Activated CD4-positive, alpha-beta T cell treated with anti-CD3 and anti-CD28 coated beads for 4 hours (primary cell): ENCODE measurements at places on chromosomes 2 and 18.

- DNase-seq = no peak
Observed at GRCh38 chr2:197261808-197262226, 48.8 kb downstream of the ANKRD44 start.

DNA sequence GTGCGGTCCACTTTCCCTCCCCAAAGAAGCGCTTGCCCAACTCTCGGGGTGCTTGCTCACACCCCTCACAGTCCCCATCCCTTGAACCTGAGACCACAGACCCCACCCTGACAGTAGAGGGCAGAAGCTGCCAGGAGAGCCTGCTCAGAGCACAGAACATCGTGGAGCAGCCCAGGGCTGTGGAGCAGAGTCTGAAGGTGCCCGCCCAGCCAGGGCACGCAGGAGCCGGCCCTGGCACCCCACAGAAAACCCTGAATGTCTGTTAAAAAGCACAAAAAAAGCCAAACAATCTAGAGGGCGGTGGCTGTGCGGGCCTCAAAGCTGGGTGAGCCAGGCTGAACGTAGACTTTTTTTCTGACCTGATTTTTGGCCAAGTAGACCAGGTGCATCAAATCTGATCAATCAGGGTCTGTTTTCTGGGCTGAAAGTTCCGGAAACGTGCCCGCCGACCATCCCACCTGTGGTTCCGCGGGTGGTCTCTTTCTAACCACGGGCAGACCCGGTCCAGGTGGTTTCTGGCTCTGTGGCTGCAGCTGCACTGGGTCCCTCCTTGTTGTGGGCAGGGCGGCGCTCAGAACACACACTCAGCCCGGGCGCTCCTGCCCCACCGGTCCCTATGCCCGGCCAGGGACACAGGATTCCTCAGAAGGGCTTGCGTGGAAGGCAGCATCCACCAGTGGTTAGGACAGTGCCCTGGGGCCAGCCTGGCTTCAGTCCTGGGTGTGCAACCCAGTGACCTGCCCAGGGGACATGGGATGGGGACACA is 66.3 kb downstream of the SLC66A2 start:
- DNase-seq = no peak

DNA sequence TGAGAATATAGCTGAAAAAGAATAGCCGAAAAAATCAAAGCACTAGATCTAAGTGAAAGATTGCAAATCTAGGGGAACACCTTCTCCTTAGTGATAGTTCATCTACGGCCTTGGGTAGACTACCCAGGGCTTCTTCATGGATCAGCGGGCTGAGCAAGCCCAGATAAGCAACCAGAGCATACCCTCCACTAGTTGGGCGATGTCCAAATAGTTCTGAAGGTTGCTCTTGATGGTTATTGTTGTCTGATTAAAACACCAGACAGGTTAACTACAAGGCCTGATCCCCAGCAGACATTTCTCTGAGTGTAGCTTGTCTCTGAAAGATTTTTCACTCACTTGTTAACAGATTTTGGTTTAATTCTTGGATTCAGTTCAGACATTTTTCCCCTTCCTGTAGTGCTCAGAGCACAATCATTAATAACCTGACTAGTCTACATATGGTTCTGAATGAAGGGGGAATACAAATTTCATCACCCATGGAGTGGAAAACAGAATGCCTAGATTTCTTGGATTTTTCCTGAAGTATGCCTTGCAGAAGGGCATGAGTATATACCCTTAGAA is 99.6 kb downstream of the BABAM2 start:
- DNase-seq = no peak

GRCh38 chr2:118665784-118666529 is 181.5 kb downstream of the EN1 start:
- DNase-seq = no peak

- DNase-seq = no peak
Observed at GRCh38 chr2:201939453-201939941, 94.2 kb upstream of the FZD7 start.
